ENCODE measurements at places on chromosomes 5 and 9.
A peak's percentile ranks its signal among the peaks of the same experiment; 100 is the strongest.

GRCh38 chr9:13675638-13676000 is 396.1 kb upstream of the MPDZ start:
- DNase-seq, result no peak

DNA sequence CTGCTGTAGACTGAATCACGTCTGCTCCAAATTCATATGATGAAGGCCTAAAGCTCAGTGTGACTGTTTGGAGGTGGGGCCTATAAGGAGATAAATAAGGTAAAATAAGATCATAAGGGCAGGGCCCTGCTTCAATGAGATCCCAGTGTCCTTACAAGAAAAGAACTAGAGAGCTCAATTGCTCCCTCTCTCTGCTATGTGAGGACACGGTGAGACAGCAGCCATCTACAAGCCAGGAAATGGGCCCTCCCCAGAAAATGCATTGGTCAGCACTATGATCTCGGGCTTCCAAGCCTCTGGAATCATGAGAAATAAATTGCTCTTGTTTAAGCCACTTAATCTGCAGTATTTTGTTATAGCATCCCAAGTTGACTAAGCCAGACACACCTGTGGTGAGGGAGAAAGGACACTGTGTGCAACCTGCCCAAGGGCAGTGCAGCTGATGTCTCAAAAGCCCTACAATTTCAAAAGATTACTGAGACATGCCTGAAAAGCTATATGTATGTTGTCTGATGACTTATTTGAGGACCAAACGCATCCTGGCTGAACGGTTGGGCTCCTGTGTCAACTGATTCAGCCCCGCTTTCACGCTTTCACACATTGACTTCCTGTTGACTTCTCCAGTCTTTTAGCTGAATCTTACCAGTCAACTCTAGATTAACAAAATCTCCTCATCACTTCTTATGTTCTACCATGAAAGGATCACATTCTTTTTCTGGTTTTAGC is 13.2 kb downstream of the GZMK start:
- DNase-seq, result no peak

DNA sequence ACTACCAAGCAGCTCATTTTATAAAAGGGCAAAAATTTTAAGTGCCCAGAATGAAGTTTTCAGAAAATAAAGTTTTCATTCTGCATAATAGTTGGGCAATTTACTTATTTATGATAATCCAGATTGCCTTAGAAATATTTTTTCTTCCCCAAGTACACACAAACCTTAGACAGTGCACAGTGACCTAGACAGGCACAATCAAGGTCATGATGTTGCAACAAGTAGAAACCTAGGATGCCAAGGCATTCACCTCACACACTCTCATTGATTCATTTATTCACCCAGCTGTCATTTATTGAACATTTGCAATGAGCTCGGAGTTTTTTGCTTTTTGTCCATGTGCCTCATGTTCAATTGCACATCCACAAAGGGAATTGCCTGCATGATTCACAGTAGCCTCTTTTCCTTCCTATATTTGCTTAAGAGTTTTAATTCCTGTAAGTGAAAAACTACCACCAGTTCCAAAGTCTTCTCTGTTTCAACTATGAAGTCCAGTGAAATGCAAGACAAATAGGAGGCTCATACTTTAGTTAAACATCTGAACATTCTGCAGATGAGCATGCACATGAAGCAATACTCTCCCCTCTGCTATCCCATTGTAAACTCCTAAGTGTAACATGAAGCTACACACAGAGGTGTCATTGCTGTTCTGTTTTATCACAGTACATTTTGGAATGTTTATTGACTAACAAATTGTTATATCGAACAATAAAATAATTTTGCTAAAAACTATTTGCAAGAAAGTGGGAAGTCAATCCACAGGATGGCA is 122.9 kb downstream of the HINT1 start:
- DNase-seq, result no peak

- no peak for DNase-seq
These were observed 72.2 kb downstream of the WDR41 start for GRCh38 chr5:77419644-77420582.

GRCh38 chr9:1296331-1296730 is 246.2 kb downstream of the DMRT2 start:
- no peak for DNase-seq

DNA sequence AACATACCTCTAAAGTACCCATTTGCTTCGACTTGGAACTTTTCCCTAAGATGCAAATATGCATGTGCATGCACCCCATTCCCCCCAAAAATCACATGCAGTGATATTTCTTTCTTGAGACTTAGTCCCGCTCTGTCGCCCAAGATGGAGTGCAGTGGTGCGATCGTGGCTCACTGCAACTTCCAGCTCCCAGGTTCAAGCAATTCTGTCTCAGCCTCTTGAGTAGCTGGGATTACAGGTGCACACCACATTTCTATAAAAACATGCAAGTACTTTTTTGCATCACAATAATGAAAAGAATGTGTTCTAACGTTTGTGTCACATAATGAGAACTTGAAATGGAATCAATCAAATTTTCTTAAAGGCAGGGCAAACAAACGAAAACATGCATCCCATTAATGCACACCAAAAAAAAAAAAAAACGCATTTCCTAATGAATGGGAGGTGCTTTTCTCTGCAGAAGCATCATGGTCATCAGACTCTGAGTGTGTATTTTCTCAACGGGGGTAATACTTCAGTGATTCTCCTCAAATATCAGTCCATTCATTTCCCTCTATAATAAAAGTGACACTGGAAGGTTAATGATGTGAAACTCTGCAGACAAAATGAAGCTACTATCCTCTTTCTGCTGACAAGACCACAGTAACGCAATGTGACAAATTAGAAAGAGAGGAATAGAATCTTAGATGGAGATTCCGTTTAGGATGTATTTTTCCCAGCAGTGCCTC is 389.4 kb downstream of the CTNND2 start:
- no peak for DNase-seq

GRCh38 chr9:107548298-107549142 is 59.0 kb upstream of the KLF4 start:
- peak; percentile 46 for DNase-seq

GRCh38 chr5:151031554-151031953 is 11.2 kb downstream of the GPX3 start:
- DNase-seq, result no peak

GRCh38 chr9:78468231-78468630 is 171.3 kb downstream of the PSAT1 start:
- no peak for DNase-seq

DNA sequence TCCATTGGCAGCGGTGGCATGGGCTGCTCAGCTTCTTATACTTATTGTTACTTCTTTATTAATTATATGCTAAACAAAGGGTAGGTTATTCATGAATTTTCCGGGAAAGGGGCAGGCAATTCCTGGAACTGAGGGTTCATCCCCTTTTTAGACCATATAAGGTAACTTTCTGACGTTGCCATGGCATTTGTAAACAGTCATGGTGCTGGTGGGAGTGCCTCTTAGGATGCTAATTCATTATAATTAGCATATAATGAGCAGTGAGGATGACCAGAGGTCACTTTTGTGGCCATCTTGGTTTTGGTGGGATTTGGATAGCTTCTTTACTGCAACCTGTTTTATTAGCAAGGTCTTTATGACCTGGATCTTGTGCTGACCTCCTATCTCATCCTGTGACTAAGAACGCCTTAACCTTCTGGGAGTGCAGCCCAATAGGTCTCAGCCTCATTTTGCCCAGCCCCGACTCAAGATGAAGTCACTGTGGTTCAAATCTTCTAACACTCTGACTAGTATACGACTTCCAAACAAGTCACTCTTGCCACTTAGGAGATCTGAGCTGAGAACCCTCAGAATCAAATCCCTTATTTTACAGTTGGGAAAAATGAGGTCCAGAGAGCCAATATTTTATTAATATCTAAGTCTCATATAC is 237.5 kb downstream of the TRIM32 start:
- DNase-seq, result no peak

GRCh38 chr5:113050721-113051382 is 74.3 kb downstream of the DCP2 start:
- DNase-seq, result no peak

GRCh38 chr5:101024299-101024698 is 121.2 kb upstream of the ST8SIA4 start:
- DNase-seq, result no peak

GRCh38 chr9:99595796-99596195 is 225.9 kb upstream of the NR4A3 start:
- no peak for DNase-seq

- no peak for DNase-seq
These were observed 354.1 kb upstream of the IRX2 start for GRCh38 chr5:3105581-3105980.

GRCh38 chr5:140794595-140795258 is at the start of gene PCDHA2:
Gene PCDHA2, plus strand, starts transcription at chr5:140794852.
- no peak for DNase-seq

GRCh38 chr5:170256571-170256970 is 23.8 kb downstream of the C5orf58 start:
- no peak for DNase-seq

DNA sequence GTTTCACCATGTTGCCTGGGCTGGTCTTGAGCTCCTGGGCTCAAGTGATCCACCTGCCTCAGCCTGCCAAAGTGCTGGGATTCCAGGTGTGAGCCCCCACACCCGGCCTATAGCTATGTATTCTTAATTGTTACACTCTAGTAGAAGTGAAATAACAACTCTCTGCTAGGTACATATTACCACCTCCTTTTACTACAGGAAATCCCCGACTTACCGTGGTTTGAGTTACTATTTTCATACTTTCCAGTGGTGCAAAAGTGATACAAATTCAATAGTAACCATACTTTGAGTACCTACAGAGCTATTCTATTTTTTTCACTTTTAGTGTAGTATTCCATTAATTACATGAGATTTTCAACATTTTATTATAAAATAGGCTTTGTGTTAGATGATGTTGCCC is 719 bp downstream of the ARL14EPL start:
- no peak for DNase-seq

GRCh38 chr9:75181750-75182149 is 93.4 kb downstream of the OSTF1 start:
- DNase-seq, result no peak

- DNase-seq, result no peak
These were observed 74.5 kb downstream of the MAPKAP1 start for GRCh38 chr9:125632321-125633115.

DNA sequence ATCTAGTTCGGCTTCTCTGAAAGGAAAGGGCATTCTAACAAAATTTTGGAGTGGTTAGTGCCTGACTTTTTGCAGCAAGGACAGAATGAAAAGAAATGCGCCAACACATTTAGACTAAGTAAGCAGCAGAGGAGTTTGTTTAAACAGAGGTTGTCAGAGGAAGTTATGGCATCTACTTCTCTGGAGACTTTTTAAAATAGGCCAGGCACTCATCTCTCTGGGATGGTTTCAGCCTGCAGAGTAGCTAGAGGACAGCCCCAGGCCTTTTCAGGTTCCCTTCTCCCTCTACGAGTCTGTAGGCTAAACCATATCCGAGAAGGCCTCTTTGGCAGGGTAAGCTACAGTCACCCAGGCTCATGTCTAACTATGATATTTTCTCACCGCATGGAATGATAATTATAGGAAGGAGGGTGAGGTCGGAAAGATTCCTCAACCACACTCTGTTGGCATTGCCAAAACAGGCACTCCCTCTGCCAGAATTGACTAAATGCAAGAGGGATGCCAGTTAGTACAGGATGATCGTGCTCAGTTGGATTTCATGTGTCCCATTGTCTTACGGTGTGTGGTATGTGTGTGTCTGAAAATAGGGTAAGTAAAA is 1.4 kb upstream of the CTXN3 start:
- no peak for DNase-seq

- peak; percentile 29 for DNase-seq
These were observed at the start of gene PCDHB10 for GRCh38 chr5:141192110-141192725. Gene PCDHB10, plus strand, starts transcription at chr5:141192353. Its CDS starts 200 bp downstream, at chr5:141192553.

DNA sequence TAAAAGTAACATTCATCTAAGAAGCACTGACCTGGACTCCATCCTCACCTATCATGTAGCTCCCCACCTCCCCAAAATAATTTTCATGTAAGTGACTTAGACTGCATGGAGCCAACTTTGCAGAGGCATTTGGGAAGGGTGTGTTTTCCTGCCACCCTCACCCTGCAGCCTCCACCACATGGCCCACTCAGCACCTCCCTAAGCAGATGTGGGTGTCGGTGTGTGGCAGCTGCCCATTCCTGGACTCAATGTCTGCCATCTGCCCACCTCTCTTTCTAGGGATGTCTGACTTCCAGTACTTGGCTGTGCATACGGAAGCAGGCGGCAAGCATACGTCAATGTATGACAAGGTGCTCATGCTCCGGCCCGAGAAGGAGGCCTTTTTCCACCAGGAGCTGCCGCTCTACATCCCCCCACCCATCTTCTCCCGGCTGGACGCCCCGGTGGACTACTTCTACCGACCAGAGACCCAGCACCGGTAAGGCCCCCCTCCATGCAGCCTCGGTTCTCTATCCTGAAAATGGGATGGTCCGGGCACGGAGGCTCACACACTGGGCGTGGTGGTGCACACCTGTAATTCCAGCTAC is 12.7 kb downstream of the GTF3C5 start:
- DNase-seq, result no peak

DNA sequence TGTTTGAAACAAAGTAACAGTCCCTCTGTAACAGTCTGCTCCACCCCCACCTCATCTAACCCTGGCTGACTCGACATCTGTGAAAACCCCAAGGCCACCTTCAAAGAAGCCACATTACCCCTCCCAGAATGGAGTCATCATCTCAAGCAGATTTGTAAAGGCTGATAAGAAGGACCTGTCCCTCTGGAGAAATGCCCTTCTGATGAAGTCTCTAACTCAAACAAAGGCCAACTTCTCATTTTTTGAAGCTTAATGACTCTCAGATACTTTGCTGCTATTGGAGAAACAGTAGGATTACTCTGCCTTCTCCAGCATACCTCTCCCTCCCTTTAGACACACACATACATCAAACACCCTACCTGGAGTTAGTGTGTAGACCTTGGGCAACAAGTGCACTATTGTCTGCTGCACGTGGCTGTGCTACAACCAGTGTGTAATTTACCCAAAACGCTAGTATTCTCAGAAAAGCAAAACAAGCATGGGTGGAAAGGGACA is 5.3 kb upstream of the SUSD1 start:
- no peak for DNase-seq

DNA sequence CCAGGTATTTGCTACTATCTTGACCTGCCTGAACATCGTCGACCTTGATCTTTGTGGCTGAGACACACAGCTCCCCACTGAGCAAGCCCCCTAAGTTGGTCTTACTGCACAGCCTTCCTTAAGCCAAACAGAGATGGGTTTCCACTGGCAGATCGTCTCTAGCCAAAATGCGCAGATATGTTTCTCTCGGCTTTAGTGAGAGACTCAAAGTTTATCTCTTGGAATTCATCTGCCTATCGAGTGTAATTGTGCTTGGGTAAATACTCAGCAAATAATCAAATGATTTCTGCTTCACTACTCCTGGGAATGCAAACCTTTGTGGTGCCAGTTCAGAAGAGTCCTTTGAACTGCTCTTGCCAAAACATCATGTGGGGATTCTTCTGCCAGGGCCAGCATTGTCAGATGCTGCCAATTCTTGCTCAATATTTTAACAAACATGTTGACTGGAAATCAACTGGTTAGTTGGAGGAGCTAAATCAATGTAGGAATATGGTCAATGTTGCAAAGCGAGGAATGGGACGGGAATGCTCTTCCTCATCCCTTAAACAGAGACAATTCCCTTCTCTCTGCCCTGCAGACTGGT is 141.2 kb upstream of the SLC28A3 start:
- DNase-seq, result no peak

Data from left cardiac atrium (tissue), 4 donors.